Neural crest cell (in vitro differentiated cells): ENCODE measurements at places on chromosomes 2 and 18. TPM values are rescaled to one million over a fixed set of nuclear protein-coding genes. Genes with fewer than 3 reads are reported as not detected.

DNA sequence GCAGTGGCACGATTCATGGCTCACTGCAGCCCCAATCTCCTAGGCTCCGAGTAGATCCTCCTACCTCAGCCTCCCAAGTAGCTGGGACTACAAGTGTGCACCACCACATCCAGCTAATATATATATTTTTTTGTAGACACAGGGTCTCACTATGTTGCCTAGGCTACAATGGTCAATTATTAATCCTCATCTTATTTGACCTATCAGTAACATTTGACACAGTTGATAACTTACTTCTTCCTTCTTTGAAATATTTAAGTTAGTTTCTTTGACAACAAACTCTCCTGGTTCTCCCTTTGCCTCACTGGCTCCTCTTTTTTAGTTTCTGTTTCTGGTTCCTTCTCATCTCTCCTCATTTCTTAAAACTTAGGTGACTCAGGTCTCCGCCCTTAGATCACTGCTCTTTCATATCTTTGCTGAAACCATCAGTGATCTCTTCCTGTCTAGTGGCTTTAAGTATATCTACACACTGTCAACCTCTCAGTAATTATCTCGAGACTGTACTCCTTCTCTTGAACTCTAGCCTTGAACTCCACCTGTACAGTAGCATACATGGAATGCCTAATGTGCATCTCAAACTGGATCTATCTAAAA, 11.5 kb downstream of the PGAP1 start:
- no peaks in the 10 kb centered on the region for H3K27me3 ChIP-seq
- no peak overlapping the region for H3K27ac ChIP-seq
- DNase-seq, result no peak

GRCh38 chr2:26812731-26813130, 26.9 kb downstream of the CENPA start:
- H3K4me1 ChIP-seq, result peaks cover 24% of the 10 kb centered on the region
- DNase-seq, result no peak
- H3K4me3 ChIP-seq, result no peak overlapping the region
- no peaks in the 10 kb centered on the region for H3K36me3 ChIP-seq
- H3K27me3 ChIP-seq, result peaks cover 2% of the 10 kb centered on the region

DNA sequence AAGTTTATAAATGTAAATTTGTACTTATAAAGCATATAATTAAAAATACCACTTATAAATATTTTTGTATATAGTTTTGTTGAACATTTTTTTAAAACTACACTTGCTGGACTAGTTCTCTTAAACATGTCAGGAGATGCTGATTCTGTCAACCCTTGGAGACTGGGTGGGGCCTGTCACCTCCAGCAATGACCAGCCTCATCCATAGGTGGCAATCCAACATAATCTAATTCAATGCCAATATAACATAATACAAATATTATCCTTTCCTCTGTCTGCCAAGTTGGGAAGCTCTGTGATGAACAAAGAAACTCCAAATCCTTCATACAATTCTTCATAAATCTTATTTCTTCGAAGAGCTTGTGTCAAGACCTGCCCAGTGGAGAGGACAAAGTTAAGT, 140.4 kb downstream of the RBMS1 start:
- H3K36me3 ChIP-seq, result peaks cover 3% of the 10 kb centered on the region
- H3K4me1 ChIP-seq, result peaks cover 6% of the 10 kb centered on the region
- H3K4me3 ChIP-seq, result no peak overlapping the region
- H3K27me3 ChIP-seq, result no peaks in the 10 kb centered on the region
- DNase-seq, result no peak

DNA sequence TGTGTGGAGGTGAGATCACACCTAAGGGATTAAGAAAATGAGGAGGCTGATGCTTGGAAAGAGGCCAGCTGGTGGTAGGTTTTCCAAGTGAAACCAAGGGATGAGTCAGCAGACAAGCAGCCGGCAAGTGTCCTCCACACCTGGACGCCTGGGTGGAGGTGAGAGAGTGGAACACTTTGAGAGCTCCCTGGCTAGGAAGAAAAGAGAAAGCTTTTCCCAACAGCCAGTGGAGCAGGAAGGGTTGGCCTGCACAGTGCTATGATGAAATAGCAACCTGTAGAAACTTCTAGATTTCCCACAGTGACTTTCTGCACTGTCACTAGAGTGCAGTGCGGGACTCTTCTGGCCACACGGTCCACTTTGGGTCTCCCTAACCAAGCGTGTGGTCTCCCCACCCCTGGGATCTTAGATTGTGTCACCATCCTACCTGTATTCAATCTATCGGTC, 19.6 kb upstream of the IL37 start:
- no peaks in the 10 kb centered on the region for H3K36me3 ChIP-seq
- H3K27me3 ChIP-seq, result peaks cover 6% of the 10 kb centered on the region
- H3K4me3 ChIP-seq, result no peak overlapping the region
- no peak overlapping the region for H3K27ac ChIP-seq
- H3K4me1 ChIP-seq, result no peaks in the 10 kb centered on the region

DNA sequence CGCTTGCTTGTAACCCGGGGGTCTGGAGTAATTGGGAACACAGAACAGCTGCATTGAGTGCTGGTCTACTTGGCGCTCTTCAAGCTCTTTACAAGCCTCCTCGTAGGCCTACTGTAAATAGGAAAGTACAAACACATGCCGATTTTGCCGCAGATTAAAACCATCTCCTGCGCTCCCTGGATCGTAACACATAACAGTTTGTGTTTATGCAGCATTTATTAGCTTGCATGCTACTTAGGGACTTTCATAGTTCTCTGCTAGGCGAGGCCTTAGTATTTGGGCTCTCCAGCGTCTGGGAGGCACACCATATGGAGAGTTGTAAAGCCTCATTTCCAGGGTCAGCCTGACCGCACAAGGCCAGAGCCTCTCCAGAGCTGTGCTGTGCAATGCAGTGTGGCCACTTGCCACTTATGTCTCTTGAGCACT, 84.0 kb upstream of the HAAO start:
- H3K36me3 ChIP-seq, result no peaks in the 10 kb centered on the region
- no peak overlapping the region for H3K4me3 ChIP-seq
- no peak overlapping the region for H3K27ac ChIP-seq
- H3K27me3 ChIP-seq, result no peaks in the 10 kb centered on the region
- DNase-seq, result no peak

- H3K4me1 ChIP-seq, result peaks cover 13% of the 10 kb centered on the region
- no peak overlapping the region for H3K27ac ChIP-seq
- H3K36me3 ChIP-seq, result no peaks in the 10 kb centered on the region
- H3K4me3 ChIP-seq, result no peak overlapping the region
- DNase-seq, result no peak
- H3K27me3 ChIP-seq, result peaks cover 21% of the 10 kb centered on the region
These were observed 8.4 kb downstream of the L3MBTL4 start for GRCh38 chr18:6406075-6406909.

DNA sequence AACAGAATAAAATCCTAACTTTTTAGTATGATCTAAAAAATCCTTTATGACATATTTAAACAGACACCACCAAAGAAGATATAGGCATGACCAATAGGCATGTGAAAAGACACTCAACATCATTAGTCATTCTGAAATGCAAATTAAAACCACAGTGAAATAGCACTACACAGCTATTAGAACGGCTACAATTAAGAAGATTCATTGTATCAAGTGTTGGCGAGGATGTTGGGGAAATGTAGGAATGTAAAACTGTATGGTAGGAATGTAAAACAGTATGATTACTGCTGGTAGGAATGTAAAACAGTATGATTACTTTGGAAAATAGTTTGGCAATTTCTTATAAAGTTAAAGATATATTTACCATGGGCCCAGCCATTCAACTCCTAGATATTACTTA, 253.3 kb upstream of the TCF4 start:
- no peak overlapping the region for H3K27ac ChIP-seq
- no peak overlapping the region for H3K4me3 ChIP-seq
- H3K27me3 ChIP-seq, result no peaks in the 10 kb centered on the region
- DNase-seq, result no peak
- H3K36me3 ChIP-seq, result peaks cover 30% of the 10 kb centered on the region

DNA sequence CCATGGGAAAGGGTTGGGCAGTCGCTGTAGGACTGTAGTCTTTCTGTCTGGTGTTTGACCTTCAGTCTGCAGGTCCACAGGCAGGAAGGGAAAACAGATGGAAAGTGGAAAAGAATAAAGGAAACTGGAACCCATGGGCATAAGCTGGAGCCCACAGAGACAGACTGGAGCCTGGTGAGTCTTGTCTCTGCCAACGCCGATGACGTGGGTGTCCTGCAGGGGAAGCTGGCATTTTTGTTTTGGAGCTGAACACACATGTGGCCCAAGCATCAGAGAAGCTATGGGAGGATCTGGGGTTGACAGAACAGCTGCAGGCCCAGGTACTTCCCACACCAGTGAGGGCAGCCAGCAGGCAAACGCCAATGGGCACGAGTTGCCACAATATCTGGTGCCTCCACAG, 28.2 kb upstream of the SOCS6 start:
- no peaks in the 10 kb centered on the region for H3K4me1 ChIP-seq
- no peaks in the 10 kb centered on the region for H3K27me3 ChIP-seq
- no peak for DNase-seq
- peak overlapping the region; percentile 61 for H3K27ac ChIP-seq

Gene MBD5
- total RNA-seq, result 40.8 and 51.1 TPM in 2 replicates

Gene BOLL
- total RNA-seq, result not detected in 2 replicates

Gene MBD1
- 65.2 and 77.2 TPM in 2 replicates for total RNA-seq

Gene UGT1A7
- not detected in 2 replicates for total RNA-seq

Gene SMAD4
- total RNA-seq, result 148 and 151 TPM in 2 replicates

Gene DSG1
- not detected in 2 replicates for total RNA-seq

Gene STAM2
- 16.0 and 16.1 TPM in 2 replicates for total RNA-seq

GRCh38 chr2:178473931-178474330, 4.5 kb downstream of the FKBP7 start:
- no peak overlapping the region for H3K27ac ChIP-seq
- H3K4me1 ChIP-seq, result peaks cover 27% of the 10 kb centered on the region
- no peak for DNase-seq
- H3K4me3 ChIP-seq, result no peak overlapping the region
- no peaks in the 10 kb centered on the region for H3K27me3 ChIP-seq

Gene PRKD3
- total RNA-seq, result 62.6 and 68.3 TPM in 2 replicates

DNA sequence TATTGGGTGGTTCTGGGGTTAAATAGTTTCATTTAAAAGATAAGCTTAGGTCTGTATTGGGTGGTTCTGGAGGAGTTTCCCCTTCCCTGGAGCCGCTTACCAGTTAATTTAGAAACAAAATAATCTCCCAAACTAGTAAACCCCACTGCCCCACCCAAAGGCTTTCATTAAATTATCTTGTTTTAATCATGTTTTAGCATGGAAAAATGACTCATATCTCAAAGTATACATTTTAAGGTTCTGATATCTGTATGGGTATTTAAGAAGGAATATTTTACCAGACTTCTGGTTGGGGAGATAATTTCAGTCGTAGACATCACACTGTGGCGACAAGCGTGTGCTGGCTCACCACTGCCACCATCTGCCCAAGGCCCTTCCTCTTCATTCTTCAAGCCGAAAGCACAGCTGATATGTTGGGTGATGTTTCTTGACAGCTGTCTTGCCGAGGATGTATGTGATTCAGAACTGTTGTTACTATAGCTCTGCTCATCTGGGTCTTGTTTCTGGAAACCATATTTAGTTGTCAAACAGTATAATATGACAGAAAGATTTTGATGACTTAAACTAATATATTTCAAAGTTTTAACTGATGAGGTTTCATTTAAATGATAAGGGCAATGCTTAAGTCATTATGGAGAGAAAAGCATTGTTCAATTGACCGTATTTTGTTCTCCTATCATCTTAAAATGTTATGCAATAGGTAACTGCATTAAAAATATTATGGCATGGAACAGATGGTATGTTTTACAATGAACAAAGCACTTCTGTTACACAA, 5.1 kb downstream of the FIGLA start:
- DNase-seq, result peak; percentile 31
- no peaks in the 10 kb centered on the region for H3K36me3 ChIP-seq
- no peak overlapping the region for H3K27ac ChIP-seq
- H3K4me3 ChIP-seq, result no peak overlapping the region
- peaks cover 12% of the 10 kb centered on the region for H3K4me1 ChIP-seq
- H3K27me3 ChIP-seq, result peaks cover 54% of the 10 kb centered on the region

DNA sequence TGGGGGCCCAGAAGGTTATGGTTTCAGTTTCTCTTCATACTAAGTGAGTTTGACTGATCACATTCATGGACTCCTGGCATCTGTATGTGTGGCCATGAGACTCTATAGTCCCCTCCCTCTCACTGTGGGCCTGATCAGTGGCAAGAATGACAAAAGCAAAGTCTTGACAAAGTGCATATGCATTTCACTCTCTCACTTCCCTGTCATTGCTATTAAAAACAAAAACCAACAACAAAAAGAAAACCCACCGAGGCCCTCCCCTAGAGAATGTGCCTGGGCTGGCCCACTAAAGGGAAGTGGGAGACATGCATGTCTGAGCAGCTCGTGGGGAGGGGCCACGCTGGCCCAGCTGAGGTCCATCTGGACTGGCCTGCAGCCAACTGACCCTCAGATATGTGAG, 600.1 kb upstream of the RAB6C start:
- no peaks in the 10 kb centered on the region for H3K36me3 ChIP-seq
- H3K27ac ChIP-seq, result no peak overlapping the region
- peaks cover 2% of the 10 kb centered on the region for H3K27me3 ChIP-seq

DNA sequence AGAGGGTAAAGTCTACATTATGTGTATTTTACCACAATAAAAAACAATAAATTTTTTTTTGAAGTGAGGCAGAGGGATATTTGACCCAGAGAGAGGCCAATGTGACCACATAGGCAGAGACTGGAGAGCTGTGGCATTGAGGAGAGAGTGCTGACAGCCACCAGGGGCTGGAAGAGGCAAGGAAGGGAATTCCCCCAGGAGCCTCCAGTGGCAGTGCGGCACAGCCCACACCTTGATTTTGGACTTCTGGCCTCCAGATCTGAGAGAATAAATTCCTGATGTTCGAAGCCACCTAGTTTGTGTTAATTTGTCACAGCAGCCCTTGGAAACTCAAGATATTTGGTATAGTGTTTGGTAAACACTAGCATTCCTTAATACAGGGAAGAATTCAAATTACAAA, 22.7 kb downstream of the ANKRD29 start:
- DNase-seq, result no peak
- H3K4me1 ChIP-seq, result no peaks in the 10 kb centered on the region
- no peaks in the 10 kb centered on the region for H3K36me3 ChIP-seq
- H3K27ac ChIP-seq, result no peak overlapping the region

- no peak overlapping the region for H3K27ac ChIP-seq
- no peak for DNase-seq
- peaks cover 19% of the 10 kb centered on the region for H3K36me3 ChIP-seq
These were observed 219.2 kb downstream of the SRBD1 start for GRCh38 chr2:45391866-45392265.
